ENCODE measurements at places on chromosomes 2 and 18.

DNA sequence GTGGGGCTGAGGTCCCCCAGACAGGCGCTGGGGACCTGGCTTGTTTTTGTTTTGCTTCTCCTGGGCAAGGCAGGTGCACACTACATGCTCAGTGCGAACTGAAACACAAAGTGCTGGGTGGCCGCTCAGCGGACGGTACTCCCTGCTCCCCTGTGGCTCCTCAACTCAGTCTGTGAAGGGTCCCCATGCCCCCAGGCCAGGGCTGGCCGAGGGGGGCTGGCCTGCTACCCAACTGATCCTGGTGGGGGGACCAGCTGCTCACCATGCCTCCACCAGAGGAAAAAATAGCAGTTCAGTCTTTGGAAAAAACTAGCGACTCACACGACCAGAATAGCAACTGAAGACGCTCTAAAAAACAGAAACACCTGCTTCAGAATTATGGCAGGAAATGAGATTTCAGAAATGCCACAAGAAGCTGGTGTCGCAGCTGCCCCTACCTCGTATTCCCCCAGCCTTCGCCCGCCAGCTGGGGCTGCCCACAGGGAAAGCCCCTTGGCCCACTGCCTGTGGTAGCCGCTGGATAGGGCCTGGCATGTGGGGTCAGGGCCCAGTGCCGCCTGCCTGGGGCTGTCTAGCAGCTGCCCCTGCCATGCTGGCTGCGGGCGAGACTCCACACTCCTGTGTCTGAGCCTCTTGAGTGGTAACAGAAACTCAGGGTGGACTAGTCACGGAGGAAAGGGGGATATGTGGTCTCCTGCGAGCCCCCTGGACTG, 43.7 kb downstream of the MEX3C start:
- no peak for DNase-seq

GRCh38 chr2:227351639-227352038, 26.6 kb downstream of the MFF start:
- no peak for DNase-seq

DNA sequence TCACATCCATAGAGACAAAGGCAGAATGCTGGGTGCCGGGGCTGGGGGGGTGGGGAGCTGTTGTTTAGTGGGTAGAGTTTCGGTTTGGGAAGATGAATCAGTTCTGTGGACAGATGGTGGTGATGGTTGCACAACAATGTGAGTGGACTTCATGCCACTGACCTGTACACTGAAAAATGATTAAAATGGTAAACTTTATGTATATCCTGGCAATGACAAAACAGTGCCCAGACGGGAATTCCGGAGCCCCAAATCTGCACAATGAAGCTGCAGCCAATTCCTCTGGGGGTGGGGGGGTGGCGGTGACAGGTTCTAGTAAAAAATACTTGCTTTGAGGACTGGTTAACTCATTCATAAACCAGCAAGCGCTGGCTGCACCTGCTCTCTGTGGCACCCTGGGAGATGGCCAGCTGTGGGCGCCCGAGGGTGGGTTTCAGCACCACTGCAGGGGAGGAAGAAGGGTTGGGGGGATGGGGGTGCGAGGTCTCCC, 81.8 kb upstream of the HPCAL1 start:
- no peak for DNase-seq

- DNase-seq, result no peak
Measured at GRCh38 chr18:10416065-10416464, 38.4 kb upstream of the APCDD1 start.

DNA sequence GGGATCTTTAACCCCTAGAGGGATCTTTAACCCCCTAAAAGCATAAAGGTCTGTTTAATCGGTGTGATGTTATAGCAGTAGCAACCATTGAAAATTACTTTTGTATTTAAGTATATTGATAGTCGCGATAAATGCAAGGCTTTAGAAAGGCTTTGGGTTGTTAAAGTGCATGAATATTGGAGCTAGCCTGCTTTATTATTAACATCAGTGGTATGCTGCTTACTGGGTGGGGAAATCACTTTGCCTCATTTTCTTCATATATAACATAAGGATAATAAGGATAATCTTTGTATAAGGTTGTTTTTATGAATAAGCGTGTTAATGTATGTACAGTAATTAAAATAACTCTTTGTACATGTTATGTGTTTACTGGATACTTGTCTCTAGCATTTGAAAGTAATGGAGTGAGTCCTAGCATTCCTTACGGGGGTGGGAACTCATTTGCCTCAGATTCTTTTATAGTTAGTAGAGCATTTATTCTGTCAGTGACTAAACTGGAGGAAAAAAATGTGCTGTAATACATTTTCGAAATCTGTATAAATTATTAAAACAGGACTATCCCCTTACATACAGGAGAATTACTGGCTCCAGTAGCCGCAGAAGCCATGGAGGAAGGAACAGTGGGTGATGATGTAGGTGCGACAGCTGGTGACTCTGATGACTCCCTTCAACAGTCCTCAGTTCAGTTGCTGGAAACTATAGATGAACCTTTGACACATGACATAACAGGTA, 122.2 kb downstream of the BIRC6 start:
- DNase-seq, result no peak

DNA sequence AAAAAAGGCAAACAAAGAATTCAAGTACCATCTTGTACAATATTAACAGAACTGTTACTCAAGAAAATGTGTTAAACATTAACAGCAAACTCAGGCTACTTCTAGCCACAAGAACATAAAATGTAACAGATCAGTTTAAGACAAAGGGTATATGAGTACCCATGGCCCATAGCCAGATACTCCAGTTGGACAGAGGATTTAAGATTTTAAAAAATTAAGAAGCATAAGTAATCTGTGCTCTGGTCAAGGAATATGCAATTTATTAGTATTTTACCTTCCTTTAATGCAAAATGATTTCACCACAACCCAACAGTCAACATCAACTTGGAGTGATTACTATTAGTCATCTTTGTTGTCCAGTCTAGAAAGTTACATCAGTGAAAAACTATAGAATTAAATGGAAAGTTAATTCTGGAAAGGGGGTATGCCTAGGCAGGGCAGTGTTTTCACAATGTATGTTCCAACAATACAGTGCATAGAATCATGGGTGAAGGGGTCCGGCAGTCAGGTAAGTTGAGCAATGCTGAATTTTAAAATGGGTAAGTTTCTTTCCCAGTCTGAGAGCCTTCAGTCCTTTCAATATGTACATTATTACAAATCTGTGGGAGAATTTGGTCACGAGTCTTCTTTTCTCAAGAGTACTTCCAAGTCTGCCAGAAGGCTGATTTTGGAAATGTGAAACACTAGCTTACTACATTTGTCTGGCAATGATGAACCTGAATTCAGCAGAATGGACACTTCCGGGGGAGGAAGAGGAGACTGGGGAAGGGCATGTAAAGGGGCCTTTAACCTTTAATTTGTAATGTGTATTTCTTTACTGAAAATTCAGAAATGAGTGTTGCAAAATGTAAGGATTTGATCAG, 34.5 kb downstream of the SFT2D3 start:
- DNase-seq, result no peak

GRCh38 chr18:23257686-23258565, 122.6 kb downstream of the CABLES1 start:
- no peak for DNase-seq

DNA sequence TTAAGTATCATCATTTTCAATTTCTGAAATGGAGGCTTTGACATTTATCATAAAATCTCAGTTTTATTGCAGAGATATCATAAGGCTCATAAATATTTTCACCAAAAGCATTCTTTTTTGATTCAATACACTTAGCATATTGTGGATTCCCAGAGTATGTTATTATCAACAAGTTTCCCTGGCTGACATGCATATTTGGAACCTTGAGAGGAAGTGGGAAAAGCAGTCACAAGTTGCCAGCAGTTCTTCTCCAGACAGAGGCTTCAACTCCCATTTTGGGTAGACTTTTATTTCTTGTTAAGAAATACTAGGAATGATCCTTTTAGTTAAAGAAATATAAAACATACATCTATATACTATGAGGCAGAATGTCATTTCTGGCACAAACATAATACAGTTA, 236.5 kb downstream of the ASXL3 start:
- DNase-seq, result no peak

DNA sequence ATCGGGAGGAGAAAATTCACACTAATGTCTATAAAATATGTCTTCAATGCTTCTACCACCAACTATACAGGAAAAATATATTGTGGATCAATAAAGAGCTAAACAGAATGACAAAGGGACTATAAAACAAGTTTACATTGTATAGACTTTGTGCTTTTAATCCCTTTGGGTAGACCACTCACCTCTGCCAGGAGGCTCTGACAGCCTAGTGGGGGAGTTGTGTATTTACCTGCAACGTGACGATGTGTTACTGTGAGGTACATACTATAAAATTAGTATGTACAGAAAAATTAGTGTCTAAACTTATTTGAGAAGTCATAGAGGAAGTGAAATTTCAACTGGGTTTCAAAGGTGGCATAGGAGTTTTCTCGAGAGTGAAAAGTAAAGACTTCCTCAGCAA, 243.3 kb upstream of the REG3G start:
- DNase-seq, result no peak

DNA sequence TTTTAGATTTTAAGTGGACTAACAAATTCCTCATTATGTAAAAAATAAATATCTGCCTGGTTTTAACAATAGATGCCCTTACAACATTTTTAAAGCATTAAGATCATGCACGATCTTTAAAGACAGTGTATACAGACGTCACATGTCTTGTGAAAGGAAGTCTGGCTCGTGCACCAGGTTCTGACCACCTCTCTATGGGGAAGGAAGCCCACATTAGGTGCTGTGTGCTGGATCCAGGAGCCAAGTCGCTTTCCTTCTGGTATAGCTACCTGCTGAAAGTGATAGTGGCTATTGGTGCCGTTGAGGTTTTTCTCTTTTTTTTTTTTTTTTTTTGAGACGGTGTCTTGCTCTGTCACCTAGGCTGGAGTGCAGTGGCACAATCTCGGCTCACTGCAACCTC, 116.5 kb downstream of the NCK2 start:
- no peak for DNase-seq

GRCh38 chr18:63311118-63312018, 8.2 kb downstream of the BCL2 start:
- no peak for DNase-seq

DNA sequence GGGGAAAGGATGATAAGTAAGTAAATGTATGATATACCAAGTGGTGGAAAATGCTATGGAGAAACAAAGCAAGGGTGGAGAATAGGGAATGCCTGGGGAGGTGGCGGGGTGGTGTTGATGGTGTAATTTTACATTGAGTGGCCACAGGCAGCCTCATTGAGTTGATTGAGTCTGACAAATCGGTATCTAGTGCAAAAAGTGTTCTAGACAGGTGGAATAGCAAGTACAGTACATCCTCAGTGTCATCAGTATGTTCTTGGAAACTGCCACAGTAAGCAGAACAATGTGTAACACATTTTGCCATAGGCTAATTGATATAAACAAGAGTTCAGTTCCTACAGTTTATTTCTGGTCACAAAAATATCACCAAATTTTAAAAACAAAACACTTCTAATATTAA, 46.4 kb downstream of the UGP2 start:
- no peak for DNase-seq

GRCh38 chr2:102442967-102443828, 20.2 kb downstream of the IL18RAP start:
- DNase-seq, result no peak

- no peak for DNase-seq
Measured at GRCh38 chr2:217160978-217161973, 301.4 kb upstream of the TNP1 start.

DNA sequence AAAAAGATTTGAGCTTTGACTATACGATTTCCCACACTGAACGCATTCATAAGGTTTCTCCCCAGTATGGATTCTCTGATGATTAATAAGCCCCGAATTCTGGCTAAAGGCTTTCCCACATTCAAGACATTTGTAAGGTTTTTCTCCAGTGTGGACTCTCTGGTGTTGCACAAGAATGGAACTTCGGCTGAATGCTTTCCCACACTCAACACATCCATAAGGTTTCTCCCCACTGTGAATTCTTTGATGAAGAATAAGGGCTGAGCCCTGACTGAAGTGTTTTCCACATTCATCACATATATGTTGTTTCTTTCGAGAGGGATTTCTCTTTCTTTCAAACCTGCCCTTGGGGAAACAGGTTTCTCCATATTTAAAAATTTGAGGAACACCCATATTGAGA, 6.9 kb downstream of the ZNF24 start:
- no peak for DNase-seq

GRCh38 chr2:14756122-14756541, 123.6 kb downstream of the LRATD1 start:
- DNase-seq, result no peak

DNA sequence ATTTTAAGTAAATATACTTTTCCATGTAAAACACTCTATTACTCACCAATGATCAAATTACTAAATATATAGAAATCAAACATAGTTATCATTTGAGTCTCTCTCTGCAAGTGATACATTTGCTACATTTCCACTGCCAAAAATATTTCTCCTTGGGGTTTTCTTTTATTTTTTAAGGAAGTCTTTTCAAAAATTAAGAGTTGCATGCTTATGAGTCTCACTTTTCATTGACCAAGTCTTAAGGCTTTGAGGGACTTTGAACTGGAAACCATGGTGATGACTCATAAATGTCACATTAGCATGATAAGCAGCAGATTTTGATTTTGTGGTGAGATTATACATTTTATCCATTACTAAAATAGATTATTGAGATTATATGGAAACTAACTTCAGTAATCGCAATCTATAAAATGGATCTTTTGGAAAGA, 152.9 kb downstream of the FAM124B start:
- DNase-seq, result no peak

- no peak for DNase-seq
Measured at GRCh38 chr18:21064347-21064746, 47.3 kb downstream of the ROCK1 start.

DNA sequence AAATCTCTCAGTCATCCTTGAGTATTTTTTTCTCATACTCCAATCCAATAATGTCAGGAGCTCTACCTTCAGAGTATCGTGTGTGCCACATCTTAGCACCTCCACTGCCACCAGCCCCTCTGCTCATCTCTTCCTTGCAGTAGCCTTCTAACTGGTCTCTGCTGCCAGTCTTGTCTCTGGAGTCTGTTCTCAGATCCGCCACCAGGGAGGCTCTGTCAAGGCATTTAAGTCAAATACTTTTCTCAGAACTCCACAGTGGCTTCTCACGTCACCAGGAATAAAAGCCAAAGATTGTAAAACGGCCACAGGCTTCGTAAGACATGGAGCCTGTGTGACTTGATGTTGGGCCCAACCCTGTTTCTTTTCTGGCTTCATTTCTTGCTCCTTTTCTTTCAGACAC, 7.1 kb downstream of the UNC50 start:
- no peak for DNase-seq

DNA sequence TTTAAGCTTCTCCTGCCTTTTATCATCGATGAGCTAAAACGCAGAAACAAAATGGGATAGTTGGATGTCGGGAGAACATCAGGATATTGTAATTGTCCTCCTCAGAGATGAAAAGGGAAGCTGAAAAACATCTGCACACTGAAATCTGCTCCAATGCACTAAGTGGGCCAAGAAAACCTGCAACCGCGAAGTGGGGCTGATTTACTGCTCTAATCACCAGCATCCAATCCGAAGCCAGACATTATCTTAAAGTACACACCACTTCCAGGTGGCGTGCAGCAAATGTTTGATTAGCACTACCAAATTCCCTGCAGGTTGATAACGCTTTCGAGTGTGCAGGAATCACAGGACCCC, 230.3 kb upstream of the SLC14A2 start:
- DNase-seq, result no peak

- DNase-seq, result no peak
Measured at GRCh38 chr2:159155791-159156190, 130.7 kb downstream of the WDSUB1 start.

GRCh38 chr2:223815186-223815883, 22.0 kb downstream of the AP1S3 start:
- peak; percentile 43 for DNase-seq

GRCh38 chr2:96157649-96158553, 12.7 kb upstream of the DUSP2 start:
- no peak for DNase-seq
